ENCODE measurements at places on chromosomes 1 and 21.

GRCh38 chr21:43858806-43859648 lies 6.0 kb upstream of the AGPAT3 start:
- DNase-seq, result no peak

- no peak for DNase-seq
These were observed 40.5 kb upstream of the PAXBP1 start for GRCh38 chr21:32812035-32812434.

- DNase-seq, result no peak
These were observed 395.8 kb upstream of the VAMP3 start for GRCh38 chr1:7375329-7375728.

DNA sequence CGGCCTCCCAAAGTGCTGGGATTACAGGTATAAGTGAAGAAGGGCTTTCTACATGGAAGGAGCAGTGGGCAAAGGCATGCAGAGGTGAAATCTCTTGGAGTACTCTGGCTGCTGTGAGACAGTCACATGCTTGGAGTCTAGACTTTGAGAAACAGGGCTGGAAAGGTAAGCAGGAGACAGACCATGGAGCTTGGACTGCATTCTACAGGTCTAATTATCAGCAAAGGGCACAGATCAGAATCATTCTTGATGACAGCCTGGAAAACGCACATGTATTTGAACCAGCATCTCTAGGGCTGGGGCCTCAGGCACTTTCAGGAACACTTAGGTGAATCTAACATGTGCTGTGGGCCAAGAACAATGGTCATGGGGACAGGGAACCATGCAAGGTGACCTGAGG lies 7.3 kb upstream of the PRELP start:
- DNase-seq, result no peak

- DNase-seq, result peak; percentile 43
These were observed 138.6 kb upstream of the EDN2 start for GRCh38 chr1:41622859-41623732.

GRCh38 chr1:156245451-156246232 lies 2.2 kb downstream of the PAQR6 start:
- no peak for DNase-seq

DNA sequence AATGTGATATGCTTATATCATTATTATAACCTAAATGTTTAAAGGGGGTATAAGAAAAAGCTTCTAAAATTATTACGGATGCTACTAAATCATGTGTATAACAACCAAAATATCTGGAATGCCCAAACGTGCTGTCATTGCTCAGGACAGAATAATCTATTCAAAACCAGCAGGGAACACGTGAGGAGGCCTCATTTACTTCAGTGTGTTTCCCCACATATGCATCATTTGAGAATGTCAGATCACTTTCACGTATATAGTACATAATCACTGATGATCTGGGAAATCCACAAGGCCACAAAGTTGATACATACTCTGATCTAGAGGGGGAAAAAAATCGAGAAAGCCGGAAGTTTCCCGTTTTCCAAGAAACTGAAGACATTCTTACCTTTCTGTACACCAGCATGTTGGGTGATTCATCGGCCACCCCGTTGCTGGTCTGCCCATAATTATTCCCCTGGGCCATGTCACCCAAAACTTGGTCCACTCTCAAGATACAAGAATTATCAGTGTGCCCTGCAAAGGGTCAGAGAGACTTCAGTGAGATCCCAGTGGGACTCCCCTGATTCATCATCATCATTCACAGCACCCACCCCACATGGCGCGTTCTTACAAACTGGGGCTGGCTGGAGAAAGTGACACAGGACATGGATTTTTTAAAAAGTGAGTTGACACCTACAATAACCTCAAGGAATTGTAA lies 1.5 kb downstream of the RGS7 start:
- DNase-seq, result no peak

Data from KBM-7 (cell line).